ENCODE measurements at places on chromosomes 3 and 15.

DNA sequence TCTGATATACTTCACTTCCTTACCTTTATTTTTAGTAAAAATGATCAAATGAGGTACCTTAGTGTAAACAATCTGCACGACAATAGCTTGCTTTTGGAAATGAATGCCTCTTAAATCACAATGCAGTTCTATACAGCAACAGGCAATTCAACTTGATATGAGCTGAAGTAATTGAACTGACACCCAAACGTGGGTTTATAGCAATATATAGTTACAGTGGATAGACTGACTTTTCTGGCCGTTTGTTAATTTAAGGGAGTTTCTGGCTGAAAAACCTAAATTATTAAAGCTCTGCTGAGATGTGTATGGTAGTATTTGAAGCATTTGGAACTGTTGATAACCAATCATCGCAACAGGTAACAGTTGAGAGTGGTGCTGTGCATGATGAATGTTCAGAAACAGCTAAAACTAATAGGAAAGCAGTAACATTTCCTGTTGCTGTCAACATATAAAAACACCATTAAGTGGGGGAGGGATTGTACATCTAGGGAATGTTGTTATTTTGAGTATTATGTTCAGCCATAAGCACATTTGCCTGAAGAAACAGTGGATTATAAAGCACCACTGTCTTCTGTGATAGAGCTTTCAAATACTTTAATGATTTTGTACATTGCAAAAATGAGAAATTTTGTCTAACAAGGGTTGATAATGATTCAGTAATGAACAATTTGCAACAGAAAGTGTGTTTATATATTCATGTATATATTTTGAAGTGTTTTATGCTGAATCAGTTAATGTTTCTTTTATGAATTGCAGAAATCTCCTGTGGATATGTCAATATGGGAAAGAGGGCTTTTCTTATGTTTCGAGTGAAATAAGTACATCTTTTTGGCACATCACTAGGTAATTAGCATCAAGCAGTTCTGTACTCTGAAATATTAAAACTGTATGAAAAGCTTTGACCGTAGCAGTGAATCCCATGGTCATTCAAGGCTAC is 176.1 kb downstream of the TCF12 start:
- no peak for DNase-seq

DNA sequence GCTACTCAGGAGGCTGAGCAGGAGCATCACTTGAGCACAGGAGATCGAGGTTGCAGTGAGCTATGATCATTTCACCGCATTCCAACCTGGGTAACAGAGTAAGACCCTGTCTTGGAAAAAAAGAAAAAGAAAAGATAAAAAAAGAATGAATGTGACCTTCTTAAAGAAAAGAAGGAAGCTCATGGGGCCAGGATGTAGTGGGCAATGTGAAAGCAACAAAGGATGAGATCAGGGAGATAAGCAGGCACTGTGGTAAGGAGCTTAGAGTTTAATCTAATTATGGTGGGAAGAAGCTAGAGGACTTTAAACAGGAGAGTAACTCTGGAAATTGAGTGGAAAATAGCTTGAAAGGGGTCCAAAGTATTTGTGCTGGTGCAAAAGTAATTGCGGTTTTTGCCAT is 231.6 kb upstream of the UBE2E2 start:
- DNase-seq: no peak

DNA sequence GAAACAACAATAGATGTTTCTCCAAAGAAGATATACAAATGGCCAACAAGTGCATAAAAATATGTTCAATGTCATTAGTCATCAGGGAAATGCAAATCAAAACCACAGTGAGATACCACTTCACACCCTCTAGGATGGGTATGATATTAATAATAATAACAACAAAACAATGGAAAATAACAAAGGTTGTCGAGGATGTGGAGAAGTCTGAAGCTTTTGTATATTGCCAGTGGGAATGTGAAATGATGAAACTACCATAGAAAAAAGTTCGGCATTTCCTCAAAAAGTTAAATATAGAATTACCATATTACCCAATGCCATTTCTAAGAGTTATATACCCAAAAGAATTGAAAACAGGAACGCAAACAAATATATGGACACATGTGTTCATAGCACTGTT is 10.8 kb downstream of the BHLHE40 start:
- DNase-seq: no peak

GRCh38 chr15:58602823-58603222 is 146.7 kb downstream of the ADAM10 start:
- no peak for DNase-seq

DNA sequence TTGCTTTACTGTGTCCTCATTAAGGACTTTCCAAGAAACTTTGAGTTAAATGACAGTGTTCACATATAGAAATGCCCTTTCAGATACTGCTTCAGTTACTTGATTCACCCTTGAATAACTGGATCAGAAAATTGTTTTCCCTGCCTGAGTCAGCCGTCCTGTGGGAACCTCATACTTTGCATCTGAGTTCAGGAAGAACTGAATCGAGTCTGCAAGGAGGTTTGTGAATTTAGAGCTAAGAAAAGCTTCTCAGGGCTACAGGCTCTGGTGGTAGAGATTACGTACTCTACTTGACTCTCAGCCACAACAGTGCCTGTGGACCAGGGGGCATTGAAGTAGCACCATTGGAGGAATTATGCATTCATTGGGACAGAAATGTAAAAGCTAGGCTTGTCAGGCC is 252.4 kb upstream of the C2CD4B start:
- no peak for DNase-seq

DNA sequence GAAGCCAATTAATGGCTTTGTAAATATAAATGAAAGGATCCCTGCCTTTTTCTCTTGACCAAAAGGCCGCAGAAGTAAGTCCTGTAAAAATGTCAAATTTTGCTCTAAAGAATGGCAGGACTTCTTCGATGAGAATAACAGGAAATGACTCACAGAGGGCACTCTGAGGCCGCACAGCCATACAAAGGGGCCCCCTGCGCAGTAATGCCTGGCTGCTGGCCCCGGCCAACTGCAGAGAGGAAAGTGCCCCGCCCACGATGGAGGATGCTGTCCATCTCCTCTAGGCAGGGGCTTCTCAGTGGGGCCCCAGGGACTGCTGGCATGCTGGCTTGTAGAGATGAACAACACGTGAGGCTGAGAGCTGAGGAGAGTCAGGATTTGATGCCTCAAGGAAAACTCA is 18.1 kb upstream of the SCN10A start:
- DNase-seq: no peak

- DNase-seq: no peak
These were observed 146.8 kb downstream of the ADAMTS17 start for GRCh38 chr15:100194996-100195395.

Data from activated CD4-positive, alpha-beta T cell treated with anti-CD3 and anti-CD28 coated beads, Interleukin-2, amount 50 U/mL, for 1 hour (primary cell).